Mesenteric fat pad (tissue), 1 donor: ENCODE measurements at places on chromosomes 3 and 15. TPM values are rescaled to one million over a fixed set of nuclear protein-coding genes. Genes with fewer than 3 reads are reported as not detected.

DNA sequence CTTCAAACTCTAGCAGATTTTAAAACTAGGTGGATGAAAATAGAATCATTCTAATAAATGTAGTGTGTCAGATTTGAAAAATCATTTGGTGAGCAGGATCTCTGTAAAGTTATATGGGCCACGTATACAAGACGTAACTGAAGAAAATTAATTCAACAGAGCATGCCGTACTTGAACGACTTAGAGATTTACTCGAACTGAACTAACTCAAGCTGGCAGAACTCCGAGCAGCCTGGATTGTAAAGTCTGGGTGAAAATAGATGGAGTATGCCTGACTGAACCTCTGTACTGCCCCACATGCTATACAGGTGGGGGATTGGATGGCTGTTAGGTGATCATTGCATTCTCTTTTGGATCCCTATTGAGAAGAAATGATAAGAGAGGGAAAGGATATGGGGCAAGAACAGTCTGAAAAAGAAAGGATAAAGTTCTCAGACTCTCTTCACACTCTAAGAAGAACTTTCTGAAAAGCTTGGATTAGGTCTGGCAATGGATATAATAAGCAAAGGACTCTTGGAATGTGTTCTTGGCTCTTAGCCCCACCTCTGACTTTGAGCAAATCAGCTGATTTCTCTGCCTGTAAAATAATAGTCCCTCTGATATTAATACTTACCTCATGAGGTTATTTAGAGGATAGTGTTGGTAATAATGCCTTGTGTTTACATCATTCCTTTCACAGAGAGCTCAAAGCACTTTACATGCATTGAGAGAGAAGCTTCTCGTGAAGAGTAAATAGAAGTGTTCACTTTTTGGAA is 147.5 kb downstream of the FILIP1L start:
- no peak for DNase-seq

GRCh38 chr3:172173316-172174254 is 134.2 kb downstream of the FNDC3B start:
- DNase-seq: no peak

DNA sequence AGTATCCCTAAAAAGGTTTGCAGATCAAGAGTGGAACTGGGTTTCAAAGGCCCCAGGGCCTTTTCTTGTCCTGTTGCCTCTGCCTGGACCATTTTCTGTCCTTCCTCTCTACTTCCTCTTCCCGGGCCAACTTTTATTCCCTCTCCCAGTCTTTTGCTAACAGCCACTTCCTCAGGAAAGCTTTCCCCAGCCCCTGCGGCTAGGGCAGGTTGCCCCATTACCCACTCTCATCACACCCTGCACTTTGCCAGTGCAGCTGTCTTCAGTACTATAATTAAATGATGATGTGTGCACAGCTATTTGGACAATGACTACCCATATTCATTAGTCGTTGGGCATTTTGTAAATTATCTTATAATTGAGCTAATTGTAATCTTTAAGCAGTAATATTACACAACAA is 150.5 kb upstream of the THBS1 start:
- DNase-seq: no peak

MESD gene
- total RNA-seq: 30.2 TPM

IRAK2 gene
- total RNA-seq: 4.7 TPM

- DNase-seq: no peak
These were observed 804.0 kb downstream of the ROBO1 start for GRCh38 chr3:78963771-78964170.

PYGO1 gene
- total RNA-seq: 6.3 TPM

- no peak for DNase-seq
These were observed 55.9 kb upstream of the PLCL2 start for GRCh38 chr3:16828815-16829214.

- no peak for DNase-seq
These were observed 12.1 kb downstream of the ZIC4 start for GRCh38 chr3:147393943-147394883.

EOMES gene
- total RNA-seq: 0.42 TPM

GRCh38 chr15:101092156-101092866 is 159.5 kb downstream of the CHSY1 start:
- no peak for DNase-seq

OCA2 gene
- total RNA-seq: not detected

TIMP4 gene
- 280 TPM for total RNA-seq

GRCh38 chr3:101509281-101509680 is 3.7 kb downstream of the SENP7 start:
- DNase-seq: no peak

DNA sequence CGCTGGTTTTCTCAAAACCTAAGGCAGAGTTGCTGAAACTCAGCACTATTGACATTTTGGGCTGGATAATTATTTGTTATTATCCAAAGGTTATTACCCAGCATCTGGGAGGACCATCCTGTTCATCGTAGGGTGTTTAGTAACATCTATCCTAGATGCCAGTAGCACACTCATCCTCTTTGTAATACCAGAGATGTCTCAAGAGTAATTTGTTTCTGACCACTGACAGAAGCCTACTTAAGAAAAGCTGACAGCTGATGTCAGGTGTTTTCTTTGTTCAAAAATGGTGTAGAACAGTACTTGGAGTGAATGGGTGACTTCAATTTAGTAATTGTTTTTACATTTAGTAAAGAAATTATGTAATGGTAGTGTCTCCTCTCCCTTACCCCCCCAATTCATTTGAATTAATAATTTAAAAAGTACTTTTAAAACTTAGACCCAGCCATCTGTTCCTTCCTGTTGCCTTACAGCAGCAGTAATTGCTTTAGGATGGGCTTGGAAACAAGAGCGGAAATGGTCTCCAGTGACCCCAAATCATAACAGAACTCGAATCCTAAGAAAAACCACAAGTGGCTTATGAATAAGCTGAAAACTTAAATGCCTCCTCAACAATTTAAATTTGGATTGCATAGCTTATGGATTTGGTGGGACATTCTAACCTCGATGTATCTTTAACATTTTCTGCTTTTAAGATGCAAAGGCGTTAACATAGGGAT is 105.4 kb downstream of the PTPRG start:
- DNase-seq: no peak

PP2D1 gene
- total RNA-seq: not detected

TMEM207 gene
- not detected for total RNA-seq

GRCh38 chr3:54157860-54158259 is 35.5 kb downstream of the CACNA2D3 start:
- no peak for DNase-seq

- DNase-seq: no peak
These were observed 98.8 kb downstream of the FGF7 start for GRCh38 chr15:49521802-49522201.

GRCh38 chr3:160280836-160281235 is 55.6 kb downstream of the C3orf80 start:
- DNase-seq: no peak

- no peak for DNase-seq
These were observed 1.1 kb upstream of the PYGO1 start for GRCh38 chr15:55589287-55589686.

DNA sequence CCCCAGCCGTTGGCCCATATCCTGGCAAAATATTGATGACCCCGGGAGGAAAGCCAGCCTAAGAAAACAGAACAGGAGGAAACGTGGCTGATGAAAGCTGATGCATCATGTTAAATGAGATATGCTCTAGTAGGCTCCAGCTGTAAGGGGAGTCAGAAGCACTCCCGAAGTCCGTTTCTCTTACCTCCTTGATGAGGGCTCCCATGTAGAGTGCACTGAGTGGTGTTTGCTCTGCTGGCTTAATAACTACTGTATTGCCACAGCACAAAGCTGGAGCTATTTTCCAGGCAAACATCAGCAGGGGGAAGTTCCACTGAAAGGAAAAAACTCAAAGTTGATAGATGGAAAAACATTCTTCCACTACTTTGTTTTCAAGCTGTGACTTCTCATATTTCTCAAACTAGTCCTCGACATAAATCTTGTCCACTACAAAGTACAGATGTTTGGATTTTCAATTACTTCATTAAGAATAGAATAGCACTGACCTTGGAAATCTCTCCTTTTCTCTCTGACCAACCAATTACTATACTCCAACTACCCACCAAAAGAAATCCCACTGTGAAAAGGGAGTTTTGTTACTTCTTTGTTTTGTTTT is 72.7 kb downstream of the ALDH1A2 start:
- DNase-seq: no peak

GRCh38 chr3:36842275-36842674 is 77.9 kb upstream of the DCLK3 start:
- DNase-seq: no peak

ITIH1 gene
- not detected for total RNA-seq

DNA sequence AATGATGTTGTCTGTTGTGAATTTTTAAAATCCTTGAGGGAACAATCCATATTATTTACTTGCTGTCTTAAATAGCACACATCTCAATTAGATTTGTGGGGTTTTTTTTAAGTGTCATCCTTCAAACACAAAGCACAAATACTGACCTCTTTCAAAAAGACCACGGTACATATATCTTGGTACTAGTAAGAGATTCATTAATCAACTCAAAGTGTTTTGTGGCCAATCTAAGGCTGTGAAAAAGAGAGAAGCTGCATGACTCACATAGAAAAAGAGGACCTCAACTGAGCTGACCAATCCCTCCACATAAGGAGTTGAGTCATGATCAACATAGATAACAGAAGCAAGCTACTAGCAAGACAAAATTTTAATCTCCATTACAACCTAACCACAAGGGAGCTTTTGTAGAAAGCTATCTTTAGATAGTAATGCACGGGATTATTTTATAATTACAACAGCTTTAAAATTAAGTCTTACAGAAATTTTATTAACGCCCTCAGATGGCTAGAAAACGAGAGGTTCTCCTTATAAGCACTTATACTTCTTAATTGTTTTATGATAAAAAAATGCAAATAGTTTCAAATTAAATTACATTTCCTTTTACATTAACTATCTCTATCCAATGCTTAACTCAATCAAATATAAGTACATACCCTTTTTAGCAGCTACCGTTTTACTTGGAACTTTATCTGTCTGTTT is 60.5 kb downstream of the TOP2B start:
- DNase-seq: no peak

DNA sequence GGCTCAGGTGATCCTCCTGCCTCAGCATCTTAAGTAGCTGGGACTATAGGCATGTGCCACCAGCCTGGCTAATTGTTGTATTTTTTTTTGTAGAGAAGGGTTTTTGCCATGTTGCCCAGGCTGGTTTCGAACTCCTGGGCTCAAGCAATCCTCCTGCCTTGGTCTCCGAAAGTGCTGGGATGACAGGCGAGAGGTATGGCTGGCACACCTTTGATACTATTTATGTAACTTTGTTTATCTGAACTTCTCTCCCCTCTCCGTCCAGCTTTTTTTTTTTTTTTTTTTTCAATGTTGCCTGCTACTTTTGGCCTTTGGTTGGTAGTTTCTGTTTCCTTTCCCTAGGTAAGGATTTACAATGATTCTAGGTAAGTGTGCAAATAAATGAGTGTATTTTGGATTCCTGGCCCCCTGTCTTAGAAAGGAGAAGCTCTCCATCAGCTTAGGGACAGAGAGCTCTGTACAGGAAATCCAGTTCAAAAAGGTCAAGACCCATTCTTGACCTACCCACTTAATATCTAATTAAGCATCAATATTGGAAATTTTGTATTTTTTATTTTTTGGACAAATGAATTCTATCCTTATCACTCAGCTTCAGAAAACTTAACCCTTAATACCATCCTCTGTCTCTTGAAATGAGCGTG is 6.8 kb downstream of the ARL6IP5 start:
- no peak for DNase-seq

DNA sequence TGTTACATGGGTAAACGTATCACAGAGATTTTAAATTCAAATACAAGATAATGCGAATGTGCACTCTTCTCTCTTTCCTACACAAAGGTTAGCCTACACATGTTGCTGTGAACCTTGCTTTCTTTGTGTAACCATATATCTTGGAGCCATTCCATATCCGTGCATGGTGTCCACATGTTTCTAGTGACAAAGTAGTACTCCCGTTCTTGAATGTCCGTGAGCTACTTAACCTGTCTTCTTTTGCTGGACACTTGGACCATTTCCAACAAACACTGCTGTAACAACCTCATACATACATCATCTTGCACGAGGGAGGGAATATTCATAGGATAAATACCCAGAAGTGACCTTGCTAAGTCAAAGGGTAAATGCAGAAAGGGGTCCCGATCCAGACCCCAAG is 75.0 kb downstream of the STRIT1 start:
- DNase-seq: no peak

- no peak for DNase-seq
These were observed 185.9 kb upstream of the ONECUT1 start for GRCh38 chr15:52975941-52976449.

GRCh38 chr3:178318340-178318739 is 217.9 kb upstream of the KCNMB2 start:
- no peak for DNase-seq

SGO1 gene
- 0.32 TPM for total RNA-seq

GRCh38 chr3:160098261-160098908 is 109.8 kb downstream of the IL12A start:
- DNase-seq: no peak

DNA sequence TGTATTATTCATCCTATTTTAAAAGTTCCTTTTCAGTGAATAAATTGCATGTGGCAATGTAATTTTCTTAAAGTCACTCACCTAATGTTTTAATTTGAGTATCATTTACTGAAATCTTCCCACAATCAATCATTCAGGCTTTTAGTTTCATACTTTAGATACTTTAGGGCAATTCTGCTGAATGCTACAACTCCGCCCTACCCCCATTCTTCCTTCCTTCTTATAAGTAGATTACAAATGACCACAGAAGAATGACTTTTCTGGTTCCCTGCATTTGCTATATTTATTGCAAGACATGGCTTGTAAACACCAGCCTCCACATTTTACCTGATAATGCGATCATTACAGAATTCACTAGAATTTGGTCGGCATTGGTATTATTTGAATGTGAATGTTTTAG is 1061.9 kb downstream of the FHIT start:
- no peak for DNase-seq

- no peak for DNase-seq
These were observed 4.7 kb upstream of the CLASP2 start for GRCh38 chr3:33722626-33723370.

MYLK gene
- total RNA-seq: 80.3 TPM

UBAP1L gene
- 3.9 TPM for total RNA-seq

TM4SF1 gene
- 87.8 TPM for total RNA-seq

KIF7 gene
- total RNA-seq: 12.7 TPM

CCDC39 gene
- 0.64 TPM for total RNA-seq

GRCh38 chr3:170469151-170470062 is 50.7 kb downstream of the CLDN11 start:
- DNase-seq: no peak

DNA sequence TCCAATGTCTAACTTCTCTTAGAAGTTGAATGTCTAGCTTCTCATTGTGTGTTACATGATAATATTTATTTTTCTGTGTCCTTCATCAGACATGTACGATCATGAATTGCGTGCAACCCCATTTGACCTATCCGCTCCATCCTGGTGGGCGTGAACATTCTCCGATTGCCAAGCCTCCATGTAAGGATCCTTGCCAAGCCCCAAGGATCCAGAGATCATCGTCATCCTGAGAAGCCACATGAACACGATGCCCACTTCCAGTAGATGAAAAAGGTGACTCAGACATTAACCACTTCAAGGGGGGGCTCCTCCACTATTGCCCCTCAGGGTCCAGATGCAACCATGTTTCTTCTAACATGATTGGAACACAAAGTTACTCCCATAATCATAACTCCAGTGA is 25.5 kb upstream of the KNG1 start:
- DNase-seq: no peak

GRCh38 chr3:170307671-170308405 is 49.7 kb upstream of the SKIL start:
- DNase-seq: no peak
